Renal cortical epithelial cell (primary cell): ENCODE measurements at places on chromosomes 13 and 19.

DNA sequence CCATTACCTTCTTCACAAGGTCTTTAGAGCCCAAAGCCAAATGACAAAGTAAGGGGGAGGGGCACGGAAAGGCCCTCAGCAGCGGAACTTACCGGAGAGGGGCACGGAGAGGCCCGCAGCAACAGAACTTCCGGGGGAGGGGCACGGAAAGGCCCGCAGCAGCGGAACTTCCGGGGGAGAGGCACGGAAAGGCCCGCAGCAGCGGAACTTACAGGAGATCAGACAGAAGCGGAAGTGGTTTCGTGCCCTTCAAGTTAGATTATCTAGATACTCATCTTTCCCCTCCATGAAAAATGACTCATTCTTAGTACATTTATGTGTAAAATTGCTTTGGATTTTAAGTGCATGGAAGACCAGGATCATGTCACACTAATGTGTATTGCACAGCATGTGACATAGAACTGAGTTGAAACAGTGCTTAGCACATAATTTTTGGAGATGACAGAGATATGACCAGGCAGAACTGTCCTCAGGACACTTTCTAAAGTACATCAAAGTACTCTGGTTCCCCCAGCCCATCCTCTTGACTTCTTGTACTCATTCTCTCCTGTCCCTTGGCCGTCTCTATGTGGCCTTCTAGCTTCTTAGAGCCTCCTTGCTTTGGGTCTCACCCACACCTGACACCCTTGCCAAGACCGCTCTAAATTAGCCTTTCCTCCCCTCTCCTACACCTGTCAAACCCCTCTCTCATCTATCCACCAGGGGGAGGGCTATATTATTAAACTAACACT lies 25.7 kb upstream of the TPTE2 start:
- no peak for DNase-seq

DNA sequence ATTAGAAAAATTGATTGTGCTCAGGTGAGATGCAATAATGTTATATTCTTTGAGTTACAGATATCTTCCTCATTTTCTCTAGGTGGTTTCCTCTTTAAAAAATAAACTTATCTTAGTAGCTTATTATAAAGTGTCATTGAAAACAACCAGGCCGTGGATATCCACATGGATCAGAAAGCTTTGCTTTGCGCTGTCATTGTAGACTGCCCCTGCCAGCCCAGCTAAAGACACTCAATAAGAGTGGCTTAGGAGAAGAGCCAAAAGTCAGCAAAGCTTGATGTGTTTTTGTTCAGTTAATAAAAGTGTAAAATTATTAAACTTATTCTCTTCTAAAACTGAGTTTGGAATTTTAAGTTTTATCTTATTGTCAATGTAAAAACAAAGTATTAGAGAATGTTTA lies 34.4 kb downstream of the TPP2 start:
- no peak for DNase-seq

DNA sequence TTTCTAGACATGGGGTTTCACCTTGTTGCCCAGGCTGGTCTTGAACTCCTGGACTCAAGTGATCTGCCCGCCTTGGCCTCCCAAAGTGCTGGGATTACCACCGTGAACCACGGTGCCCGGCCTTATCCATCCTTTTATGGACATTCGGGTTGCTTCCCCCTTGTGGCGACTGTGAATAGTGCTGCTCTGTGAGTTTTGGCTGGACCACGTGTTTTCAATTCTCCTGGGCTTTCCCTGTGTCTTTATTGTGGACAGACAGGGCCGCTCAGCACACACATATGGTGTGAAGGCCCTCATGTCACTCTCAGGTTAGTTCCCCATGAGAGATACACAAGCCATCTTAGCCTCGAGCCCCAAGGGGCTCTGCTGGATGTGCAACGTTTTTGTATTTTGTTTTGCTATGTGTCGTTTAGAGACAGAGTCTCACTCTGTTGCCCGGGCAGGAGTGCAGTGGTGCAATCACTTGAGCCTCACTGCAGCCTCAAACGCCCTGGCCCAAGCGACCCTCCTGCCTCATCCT lies 40.5 kb downstream of the MAU2 start:
- DNase-seq: peak; percentile 78

DNA sequence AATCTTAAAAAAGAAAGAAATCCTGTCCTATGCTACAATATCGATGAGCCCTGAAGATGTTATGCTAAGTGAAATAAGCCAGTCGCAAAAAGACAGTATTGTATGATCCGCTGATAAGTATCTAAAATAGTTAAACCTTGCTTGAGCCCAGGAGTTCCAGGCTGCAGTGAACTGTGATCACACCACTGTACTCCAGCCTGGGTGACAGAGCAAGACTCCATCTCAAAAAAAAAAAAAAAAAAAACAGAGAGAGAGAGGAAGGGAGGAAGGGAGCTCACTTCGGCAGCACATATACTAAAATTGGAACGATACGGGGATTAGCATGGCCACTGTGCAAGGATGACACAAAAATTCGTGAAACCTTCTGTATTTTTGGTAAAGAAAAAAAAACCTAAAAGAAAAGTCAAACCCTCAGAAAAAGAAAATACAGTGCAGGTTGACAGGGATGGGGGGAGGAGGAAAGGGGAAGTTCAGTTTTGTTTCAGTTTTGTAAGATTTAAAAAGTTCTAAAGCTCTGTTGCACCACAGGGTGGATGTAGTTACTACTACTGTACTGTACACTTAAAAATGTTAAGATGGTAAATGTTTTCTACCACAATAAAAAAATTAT lies 8.4 kb downstream of the CLASRP start:
- no peak for DNase-seq

DNA sequence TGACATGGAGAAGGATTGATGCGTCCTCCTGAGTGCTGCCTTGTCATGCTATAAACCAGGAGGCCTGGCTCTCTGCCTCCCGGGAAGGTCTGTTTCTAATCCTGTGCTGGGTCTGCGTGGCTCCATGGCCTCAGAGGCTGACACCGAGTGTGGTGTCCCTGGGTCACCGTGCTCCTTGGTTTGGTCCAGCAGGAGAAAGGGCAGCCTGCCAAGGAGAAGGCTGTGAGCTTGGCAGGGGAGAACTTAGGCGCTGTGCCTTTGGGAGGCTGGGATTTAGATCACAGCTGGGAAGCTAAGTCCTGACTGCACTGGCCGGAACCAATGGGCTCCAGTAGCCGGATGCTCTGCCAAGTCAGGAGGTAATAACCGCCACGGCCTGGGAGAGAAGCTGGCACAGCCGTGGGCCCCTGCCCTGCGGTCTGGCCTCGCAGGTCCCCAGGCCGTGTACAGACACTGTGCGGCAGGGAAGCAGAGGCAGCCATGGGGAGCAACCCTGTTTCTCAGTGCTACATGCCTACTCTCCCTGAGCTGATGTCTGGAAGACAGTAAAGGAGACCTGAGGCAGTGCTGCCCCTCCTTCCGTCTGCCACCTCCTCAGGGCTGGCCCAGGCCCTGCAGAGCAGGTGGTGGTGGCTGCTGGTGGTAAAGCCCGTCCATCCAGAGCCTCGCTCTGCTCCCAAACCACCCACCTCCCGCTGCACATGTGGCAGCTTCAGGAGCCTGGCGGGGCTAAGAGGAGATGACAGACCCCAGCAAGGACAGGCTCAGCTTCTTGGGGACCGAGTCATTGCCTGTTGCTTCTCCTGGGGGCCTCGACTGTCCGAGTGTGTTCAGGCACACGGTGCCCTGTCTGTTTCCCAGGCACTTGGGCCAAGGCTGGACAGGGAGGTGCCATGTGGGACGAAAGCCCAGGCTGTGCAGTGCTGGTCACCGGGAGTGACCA lies 44.9 kb downstream of the C13orf46 start:
- DNase-seq: no peak

DNA sequence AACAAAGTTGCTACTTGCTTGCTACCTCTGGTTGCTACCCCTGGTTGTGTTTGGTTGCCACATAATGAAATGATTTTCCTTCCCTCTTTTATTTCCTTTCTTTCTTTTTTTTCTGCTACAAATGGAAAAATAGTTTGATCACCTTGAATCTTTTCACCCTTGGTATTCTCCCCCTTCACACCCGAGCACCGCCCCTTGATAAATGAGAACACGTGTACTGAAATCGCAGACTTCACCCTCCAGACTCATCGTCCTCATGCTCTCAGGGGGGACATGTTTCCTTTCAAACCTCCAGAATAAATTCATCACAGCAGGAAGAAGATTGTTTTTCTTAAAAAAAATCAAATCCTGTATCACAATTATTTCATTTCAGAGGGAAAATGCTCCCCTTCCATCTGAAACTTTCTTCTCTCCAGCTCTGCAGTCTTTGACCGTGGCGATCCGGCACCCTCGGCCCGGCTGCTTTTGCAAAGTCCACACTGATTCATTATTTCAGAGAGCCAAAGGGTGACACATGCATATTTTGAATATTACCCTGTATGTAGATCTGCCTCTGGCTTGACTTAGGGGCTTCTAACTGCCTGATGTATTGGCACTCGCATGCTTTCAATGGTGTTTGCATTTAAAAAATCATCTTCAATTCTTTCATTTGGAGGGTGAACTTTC lies 222.6 kb upstream of the MAB21L1 start:
- DNase-seq: no peak

DNA sequence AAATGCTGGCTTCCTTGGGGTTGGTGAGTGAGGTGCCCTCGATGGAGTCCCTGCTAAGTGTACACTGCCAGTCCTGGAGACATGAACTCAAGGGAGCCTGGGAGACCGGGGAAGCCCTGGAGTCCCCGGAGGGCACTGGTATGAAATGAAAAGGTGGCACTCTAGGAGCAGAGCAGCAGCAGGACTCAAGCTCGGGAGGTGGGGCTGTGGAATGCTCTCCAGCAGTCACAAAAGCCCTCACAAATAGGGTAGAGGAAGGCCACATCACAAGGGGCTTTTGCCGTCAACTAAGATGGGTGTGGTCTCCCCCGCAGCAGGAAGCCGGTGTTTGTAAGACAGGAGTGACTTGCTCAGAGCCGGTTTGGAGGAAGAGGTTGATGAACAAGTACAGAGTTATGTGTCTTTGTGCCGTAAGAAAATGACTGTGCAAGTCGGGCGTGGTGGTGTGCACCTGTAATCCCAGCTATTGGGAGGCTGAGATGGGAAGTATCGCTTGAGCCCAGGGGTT lies 19.3 kb downstream of the CCNE1 start:
- DNase-seq: peak; percentile 15

DNA sequence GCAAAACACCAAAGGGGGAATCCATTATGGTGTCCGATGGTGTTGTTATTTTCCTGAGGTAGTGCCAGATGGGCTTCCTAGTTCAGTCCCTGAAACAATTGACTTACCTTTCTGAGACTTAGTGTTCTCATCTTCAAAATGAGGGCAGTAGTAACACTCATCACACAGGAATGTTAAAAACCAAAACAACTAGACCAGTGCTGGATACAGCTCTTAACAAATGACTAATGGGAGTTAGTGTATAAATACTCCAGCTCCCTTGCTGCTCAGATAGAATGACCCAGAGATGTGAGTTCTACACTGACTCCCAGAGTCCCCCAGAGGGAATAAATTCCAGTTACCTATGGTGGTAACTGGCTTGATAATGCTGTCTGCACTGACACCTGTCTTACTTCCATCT lies 49.9 kb downstream of the MBD3L2B start:
- peak; percentile 5 for DNase-seq

DNA sequence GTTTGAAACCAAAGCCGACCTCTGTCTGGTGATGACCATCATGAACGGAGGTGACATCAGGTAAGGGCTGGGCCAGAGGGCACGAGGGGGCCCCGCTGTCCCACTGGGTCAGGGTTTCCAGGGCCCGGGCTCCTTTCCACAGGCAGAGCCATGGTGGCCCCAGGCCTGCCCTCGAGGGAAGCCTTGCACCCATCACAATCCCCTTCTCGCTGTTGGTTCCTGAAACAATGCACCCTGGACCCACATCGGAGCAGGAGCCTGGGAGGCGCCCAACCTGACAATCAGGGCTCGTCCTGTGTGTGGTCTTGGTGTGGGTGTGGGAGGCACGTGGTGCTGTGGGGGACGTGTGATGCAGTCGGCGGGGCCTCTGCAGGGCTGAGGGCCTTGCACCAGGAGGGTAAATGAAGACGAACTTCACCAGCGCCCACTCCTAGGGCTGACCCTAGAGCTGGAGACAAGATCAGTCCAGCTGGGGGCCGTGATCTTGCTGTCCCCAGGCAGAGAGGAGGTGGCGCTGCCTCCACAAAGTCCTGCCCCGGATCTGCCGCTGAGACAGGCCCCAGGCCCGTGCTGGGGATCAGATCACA lies 2.8 kb downstream of the GRK1 start:
- no peak for DNase-seq

DNA sequence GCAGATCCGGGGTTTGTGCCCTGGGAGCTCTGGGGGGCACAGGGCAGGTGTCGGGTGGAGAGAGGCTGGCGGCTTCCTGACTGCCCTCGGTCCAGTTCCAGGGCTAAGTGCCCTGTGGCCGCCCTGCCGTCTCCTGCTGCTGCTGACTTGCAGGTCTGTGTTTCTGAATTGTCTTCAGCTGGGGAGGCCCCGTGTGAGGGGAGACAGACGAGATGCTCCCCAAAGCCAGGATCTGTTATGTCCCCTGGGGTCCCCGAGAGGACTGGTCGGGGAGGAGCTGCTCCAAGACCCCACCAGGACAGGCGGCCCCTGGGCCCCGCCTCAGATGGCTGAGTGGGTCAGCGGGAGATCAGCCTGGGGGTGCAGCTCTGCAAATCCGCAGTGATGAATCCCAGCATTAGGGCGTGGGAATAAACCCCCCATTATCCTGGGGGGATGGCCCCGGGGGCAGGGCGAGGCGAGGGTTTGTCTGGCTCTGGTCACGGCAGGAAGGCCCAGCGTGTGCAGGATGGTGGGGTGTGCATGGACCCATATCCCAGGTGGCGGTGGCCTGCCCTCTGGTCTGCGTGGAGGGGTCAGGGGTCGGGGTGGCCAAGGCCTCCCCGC lies 4.7 kb downstream of the HCN2 start:
- no peak for DNase-seq

GRCh38 chr19:24078680-24079079 lies 8.3 kb upstream of the ZNF254 start:
- no peak for DNase-seq

DNA sequence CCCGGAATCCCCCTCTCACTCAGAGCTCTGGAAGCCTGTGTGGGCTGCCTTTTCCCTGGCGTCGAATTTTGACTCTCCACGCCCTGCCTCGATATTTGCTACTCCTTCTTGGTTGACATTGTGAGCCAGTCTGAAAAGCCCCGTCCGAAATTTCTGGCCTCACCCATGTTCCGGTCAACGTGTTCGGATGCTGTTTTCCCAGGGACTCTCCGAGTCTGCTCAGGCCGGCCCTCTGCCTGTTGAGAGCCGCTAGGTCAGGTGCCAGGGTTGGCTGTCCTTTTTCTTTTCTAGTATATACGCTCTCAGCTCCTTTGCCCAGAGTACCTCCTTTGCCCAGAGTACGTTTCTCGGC lies 6.8 kb upstream of the DGKH start:
- peak; percentile 40 for DNase-seq

DNA sequence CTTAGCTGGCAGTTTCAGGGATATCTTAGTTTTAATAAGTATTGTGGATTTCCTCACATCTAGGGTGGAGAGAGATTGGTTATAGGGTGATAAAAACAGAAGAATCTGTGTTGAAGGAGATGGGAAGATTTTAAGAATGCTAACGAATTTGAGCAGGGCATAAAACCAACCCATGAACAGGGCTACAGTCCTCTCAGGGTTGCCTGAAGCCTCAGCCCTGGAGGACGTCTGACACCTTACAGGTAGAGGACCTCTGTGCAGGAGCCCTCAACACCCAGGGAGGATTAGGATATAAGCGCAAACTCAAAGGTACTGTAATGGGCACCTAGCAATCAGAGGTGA lies 461 bp upstream of the WASF3 start:
- DNase-seq: no peak

- no peak for DNase-seq
Observed at GRCh38 chr13:101614491-101614890, 162.0 kb downstream of the ITGBL1 start.

- DNase-seq: no peak
Observed at GRCh38 chr13:110168999-110169933, 137.7 kb downstream of the COL4A1 start.

GRCh38 chr13:83710133-83710515 lies 172.2 kb downstream of the SLITRK1 start:
- no peak for DNase-seq
